ENCODE measurements at places on chromosomes 1 and 21. TPM values are rescaled to one million over a fixed set of nuclear protein-coding genes. Genes with fewer than 3 reads are reported as not detected.

RAVER2 gene
- 12.8 TPM for total RNA-seq

DNA sequence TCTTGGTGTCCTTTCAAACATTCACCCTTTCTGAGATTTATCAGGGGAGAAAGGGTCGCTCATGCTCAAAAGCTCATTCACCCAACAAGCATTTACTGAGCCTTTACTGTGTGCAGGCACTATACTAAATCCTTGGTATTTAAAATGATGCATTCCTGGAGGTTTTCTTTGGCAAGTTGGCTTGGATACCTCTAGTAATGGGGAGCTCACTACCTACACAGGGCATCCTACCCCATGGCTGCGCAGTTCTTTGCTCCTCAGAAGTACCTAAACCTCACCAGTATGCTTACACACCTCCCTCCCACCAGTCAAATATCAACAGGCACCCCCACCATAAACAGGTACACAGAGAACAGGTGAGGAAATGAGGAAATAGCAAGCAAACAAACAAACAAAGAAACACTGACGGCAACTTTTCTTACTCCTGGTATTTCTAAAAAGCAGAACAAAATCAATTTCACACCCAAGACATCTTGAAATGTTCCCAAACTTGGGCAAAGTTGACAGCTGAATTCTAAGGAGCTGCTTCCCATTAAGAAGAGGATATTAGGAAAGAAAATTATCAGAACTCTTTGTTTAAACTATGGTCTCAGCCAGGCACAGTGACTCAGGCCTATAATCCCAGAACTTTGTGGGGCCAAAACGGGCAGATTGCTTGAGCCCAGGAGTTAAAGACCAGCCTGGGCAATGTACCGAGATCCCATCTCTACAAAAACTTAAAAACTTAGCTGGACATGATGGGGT is 104.8 kb downstream of the PSMG1 start:
- peak overlapping the region; percentile 79 for H3K27ac ChIP-seq
- no peaks in the 10 kb centered on the region for H3K27me3 ChIP-seq
- H3K36me3 ChIP-seq, result no peaks in the 10 kb centered on the region
- peaks cover 29% of the 10 kb centered on the region for H3K4me1 ChIP-seq
- DNase-seq, result no peak
- no peak overlapping the region for H3K4me3 ChIP-seq

DNA sequence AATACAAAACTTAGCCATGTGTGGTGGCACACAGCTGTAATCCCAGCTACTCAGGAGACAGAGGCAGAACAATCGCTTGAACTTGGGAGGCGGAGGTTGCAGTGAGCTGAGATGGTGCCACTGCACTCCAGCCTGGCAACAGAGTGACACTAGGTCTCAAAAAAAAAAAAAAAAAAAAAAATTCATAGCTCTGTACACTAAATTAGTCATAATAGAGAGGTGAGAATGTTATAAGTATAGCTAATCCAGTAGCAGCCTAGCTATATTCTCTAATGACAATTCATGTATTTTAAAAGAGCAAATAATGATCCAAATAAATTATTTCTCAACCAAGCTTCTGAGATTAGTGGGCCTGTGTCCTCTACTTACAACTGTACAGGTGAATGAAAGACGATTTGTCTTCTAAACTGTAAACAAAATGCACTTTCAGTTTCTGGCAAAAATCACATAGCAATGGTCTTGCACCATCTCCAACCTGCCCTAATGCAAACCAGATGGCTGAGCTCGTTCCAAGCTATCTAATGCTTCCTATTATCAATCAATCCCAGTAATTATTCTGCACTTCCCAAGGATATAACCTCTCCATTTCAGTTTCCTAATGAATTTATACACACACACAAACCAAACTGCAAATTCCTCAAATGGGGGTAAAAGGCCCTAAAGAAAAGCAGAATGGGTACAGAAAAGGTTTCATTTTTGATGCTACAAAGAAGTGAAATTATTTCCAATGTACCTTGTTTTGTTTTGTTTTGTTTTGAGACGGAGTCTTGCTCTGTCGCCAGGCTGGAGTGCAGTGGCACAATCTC is 56.5 kb downstream of the GATAD2B start:
- H3K27ac ChIP-seq, result no peak overlapping the region
- no peaks in the 10 kb centered on the region for H3K27me3 ChIP-seq
- no peak overlapping the region for H3K4me3 ChIP-seq
- peaks cover 7% of the 10 kb centered on the region for H3K4me1 ChIP-seq
- no peak for DNase-seq

DNA sequence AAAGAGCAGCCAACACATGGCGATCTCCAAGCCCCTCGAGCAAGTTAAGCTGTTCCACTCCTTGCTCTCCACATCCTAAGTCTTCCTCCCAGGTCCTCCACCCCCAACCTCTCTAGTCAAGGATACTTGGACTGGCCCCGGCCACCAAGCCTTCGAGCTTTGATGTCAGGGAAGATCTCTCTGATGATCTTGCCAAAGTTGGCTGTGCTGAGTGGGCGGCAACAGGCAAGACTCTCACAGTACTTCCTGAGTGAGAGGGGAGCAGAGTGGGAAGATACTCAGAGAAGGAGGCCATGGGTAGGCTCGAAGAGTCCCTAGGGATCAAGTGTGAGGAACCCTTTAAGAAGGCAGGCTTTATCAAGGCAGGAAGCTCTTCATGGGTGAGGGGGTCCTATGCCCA is 2.8 kb downstream of the RFX5 start:
- H3K4me1 ChIP-seq, result peaks cover 17% of the 10 kb centered on the region
- H3K27me3 ChIP-seq, result no peaks in the 10 kb centered on the region
- peaks cover 19% of the 10 kb centered on the region for H3K36me3 ChIP-seq
- no peak for DNase-seq

DNA sequence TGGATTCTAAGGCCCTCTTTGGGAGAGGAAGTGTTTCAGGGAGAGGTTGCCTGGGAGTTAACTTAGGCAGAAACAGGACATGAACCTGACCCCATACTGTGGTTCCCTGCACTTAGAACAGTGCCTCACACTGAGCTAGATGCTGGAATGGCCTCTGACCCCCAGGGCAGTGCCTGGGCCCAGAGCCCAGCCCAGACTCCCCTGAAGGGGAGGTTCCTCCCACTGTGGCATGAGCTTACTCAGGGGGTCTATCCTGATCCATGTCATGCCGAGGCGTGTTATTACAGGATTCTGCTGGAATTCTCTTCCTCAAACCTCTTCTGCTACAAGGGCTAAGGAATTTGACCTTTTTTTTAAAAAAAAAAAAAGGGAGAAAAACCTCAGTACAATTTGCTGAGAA is 72.2 kb downstream of the MRPL37 start:
- no peaks in the 10 kb centered on the region for H3K27me3 ChIP-seq
- peaks cover 55% of the 10 kb centered on the region for H3K4me1 ChIP-seq
- H3K36me3 ChIP-seq, result no peaks in the 10 kb centered on the region
- H3K27ac ChIP-seq, result peak overlapping the region; percentile 91

DNA sequence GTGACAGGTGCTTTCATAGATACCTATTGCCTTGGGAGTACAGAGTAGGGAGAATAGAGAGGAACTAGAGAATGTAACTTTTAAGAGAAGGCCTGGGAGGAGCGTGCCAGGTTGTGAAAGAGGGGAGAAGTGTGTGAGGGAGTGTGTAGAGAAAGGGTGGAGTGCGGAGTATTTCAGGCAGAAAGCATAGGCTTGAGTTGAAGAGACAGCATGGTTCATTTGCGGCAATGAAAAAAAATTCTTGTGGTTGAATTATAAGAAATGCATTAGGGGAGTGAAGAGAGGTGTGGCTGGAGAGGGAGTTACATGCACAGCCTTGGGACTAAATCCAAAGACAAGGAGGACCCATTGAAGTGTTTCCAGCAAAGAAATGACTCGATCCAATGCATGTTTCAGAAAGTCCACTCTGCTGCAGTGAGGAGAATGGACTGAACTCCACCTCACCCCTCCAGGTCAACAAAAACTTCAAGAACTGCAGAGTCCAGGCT is 81.7 kb upstream of the ADAM30 start:
- no peaks in the 10 kb centered on the region for H3K36me3 ChIP-seq
- no peak for DNase-seq
- no peak overlapping the region for H3K4me3 ChIP-seq
- H3K27me3 ChIP-seq, result no peaks in the 10 kb centered on the region

Measured in upper lobe of right lung (tissue), 1 donor.